ENCODE measurements at places on chromosomes 1 and 21.

- no peak for DNase-seq
Observed at GRCh38 chr1:8736927-8737326, 80.5 kb downstream of the RERE start.

DNA sequence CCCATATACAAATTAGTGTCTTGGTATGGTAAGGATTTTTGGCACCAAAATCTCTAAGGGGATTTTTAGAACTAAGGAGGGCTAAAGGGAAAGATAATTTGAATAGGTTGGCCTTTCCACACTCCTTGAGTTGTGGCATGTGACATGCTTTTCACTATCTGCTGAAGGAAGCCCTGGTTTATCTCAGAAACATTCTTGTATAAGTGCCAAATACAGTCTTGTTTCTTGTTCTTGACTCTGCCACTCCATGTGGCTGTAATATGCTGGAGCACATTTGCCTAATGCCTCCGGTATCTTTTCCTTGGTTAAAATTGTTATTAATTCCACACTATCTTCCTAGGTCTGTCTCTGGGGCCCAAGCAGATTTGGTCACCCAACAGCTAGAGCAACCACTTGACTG lies 457.0 kb downstream of the USP25 start:
- no peak for DNase-seq

DNA sequence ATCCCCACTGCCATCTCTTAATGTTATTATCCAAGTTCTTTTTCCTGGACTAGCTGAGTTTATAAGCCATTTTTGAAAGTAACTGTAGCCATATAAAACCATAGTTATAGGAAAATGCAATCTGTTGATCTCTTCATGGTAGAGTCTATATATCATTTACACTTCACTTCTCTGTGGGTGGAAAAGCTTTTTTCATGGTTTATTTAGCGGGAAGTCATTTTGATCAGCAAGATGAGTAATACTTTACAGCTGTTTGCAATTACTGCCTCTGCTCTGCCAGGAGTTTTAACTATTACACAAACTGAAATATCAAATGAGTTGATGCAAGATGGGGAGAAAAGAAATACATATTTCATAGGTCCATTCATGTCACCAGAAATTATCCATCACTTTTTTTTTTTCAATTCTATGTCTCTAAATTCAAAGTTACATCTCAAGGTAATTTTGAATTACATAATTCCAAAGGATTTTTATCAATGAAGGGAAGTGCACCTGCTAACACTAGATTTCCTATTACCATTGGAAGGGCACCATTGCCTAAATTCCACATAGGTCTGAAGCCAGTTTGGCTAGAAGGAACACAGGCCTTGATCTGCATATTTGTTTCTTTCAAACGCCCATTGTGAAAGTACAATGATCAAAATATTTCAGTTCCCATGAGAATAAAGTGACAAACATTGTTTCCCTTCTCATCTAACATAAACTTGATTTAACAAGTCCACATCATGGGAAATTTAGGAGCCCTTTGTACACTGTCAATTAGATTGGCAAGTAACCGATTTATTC lies 296.7 kb downstream of the ZNF326 start:
- DNase-seq = no peak

DNA sequence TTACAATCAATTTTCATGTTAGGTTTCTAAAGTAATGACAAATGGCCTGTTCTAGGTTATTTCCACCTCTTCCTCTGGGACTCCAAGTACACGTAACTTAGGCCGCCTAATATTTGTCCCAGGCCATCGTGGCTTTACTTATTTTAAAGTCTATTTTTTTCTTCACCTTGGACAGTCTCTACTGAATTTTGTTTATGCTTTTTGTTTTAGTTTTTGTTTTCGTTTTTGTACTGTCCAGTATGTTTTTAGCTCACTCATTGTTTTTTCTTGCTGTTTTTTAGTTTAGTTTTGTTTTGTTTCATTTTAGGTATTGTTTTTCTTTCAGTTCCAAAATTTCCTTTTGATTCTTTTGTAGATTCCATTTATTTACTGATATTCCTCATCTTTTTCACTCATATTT lies 187.7 kb upstream of the RNPC3 start:
- DNase-seq = no peak

DNA sequence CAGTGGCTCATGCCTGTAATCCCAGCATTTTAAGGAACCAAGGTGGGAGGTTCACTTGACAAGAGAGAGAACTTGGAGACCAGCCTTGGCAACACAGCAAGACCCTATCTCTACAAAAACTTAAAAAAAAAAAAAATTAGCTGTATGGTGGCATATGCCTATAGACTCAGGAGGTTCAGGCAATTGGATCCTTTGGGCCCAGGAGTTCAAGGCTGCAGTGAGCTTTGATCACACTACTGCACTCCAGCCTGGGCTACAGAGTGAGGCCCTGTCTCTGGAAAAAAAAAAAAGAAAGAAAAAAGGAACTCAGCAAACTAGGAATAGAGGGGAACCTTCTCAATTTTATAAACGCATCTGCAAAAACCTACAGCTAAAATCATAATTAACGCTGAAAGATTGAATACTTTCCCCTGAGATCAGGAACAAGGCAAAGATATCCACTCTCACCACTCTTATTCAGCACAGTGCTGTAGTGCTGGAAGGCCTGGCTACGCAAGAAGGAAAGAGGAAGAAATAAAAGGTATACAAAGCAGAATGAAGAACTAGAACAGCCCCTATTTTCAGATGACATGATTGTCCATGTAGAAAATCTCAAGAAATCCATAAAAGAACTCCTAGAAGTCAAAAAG lies 21.6 kb downstream of the HSF2BP start:
- no peak for DNase-seq

DNA sequence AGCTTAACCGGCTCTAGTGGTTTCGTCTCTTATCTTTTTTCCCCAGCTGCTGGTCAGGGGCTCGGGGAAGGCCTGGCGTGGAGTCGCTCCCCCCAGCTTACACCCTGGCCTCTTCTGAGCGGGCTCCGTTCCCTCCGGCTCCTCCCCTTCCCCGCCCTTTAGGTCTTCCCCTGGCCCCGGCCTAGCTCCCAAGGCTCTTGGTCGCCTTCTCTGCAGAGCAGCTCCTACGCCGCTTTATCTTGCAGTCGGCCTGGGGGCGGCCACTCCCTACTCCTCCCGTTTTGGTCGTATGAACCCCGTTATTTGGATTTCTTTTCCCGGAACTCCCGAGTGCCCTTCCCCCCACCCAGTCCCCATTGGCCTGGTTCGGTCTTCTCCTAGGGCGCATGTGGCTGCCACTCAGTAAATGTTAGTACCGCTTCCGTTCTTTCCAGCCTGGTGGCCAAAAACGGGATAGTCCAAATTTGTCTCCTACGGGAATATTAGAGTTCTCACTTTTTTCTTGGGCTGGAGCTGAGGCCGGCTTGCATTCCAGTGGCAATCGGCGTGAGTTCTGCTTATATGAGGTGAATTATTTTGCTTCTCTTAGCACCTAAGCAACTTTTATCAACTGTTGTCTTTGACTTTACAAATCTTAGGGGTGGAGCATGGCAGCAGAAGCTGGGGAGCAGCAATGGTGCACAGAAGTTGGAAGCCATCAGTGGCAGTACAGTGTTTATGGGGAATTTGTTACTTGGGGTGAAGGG lies 467 bp downstream of the THRAP3 start:
- DNase-seq = peak; percentile 37

DNA sequence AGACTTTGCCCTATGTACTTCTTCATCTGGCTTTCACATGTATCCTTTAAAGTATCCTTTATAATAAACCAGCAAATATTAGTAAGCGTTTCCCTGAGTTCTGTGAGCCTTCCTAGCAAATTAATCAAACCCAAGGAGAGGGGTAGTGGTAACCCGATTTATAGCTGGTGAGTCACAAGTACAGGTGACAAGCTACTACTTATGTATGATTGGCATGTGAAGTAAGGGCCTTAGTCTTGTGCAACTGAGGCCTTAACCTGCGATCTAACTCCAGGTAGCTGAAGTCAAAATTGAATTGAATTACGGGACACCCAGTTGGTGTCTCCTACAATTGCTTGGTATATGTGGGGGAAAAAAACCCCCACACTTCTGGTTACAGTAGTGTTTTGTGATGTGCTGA lies 26.0 kb downstream of the SLC16A1 start:
- no peak for DNase-seq

GRCh38 chr1:53074313-53075154 lies 12.5 kb downstream of the PODN start:
- DNase-seq = no peak

DNA sequence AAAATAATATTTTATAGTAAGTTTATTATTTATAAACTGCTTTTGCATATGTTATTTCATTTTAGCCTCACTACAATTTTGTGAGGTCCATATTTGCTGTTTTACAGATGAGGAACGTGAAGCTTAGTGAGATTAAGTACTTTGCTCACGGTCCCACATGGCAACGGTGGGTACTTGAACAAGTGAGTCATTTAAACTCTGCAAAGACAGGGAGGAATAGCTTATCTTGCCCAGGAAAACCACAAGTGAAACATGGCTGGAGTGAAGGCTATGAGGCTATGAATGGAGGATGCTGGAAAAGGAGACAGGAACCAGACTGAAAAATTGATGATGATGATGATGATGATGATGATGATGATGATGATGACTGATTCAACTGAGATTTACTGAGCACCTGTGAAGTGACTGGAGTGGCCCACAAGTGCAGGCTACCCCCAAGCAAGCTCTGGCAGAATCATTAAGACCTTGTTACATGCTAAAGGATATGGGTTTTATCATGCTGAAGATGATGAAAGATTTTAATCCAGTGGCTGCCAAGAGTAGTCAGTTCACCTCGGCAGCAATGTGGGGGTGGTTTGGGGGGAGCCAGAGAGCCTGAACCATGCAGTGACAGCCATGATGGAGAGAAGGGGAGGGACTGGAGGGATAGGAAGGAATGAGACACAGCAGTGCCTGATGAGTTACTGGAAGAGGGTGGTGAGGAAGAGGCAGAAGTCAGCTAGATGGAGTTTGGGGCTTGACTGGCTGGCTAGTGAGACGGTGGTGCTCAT lies 1.4 kb upstream of the ABCA4 start:
- no peak for DNase-seq

DNA sequence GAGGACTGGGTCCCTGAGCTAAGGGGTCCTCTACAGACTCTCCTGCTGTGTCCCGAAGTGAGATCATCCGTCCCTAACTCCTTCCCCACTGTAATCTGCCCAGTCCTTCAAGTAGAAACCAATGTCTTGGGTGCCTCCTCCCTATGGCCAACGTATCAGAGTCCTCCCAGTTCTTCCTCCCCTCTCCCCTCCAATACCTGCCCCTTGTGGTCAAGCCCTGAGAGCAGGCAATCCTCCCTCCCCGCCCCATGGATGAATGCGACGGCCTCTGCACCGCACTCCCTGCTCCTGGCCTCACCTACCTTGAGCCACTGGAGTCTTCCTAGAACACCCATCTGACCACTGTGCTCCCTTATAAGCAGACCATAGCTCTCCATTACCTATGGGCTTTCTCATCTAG lies 31.1 kb downstream of the HTR6 start:
- DNase-seq = no peak

GRCh38 chr1:151368393-151369301 lies 3.9 kb downstream of the SELENBP1 start:
- DNase-seq = no peak

DNA sequence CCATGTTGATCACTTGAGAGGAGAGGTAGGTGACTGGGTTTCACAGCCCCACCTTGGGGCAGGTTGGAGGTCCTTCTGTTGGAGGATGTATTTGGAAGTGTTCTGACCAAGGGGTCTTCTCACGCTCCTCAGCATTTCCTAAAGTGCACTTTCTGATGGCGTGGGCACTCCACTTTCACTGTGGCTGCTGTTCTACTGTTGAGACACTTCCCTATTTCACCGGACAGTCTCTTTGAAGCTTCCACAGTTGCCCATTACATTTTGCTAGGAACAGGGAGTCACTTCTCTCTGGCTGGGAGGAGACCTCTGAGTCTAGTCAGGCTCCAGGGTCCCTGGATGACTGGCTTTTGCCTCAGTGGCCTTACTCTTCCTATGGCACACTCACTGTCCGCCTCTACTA lies 180.0 kb upstream of the LMO4 start:
- no peak for DNase-seq

DNA sequence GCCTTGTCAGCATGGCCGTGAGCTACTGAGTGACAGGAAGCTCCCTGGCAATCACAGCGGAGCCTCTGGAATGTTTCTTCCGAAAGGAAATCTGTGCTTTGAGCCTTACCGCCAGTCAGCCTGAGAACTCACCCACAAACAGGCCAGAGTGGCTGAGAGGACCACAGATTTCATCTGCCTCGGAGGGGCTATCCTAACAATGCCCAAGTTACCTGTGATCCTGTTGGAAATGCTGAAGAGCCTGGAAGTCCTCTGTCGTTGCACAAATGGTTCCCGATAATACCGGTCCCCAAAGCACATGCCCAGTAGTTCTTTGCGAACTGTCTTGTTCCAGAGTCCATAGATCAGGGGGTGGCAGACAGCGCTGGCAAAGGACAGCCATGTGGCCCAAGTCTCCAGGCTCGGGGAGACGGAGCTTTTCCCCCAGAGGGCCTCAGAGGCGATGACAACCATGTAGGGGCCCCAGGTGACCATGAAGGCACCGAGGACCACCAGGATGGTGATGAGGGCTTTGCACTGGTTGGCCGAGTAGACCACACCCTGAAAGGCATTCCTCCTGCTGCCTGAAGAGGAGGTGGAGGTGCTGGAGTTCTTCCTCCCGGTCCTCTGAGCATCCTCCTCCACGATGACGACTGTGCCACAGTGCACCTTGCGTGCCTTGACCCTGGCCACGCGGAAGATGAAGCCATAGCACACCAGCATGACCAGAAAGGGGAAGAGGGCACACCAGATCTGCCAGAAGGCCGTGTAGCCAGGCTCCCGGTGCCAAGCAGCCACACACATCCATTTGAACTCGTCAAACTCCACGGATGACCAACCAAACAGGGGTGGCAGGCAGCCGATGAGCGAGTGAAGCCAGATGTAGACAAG lies 40.2 kb downstream of the GPR161 start:
- no peak for DNase-seq

GRCh38 chr21:45866551-45866950 lies 115.0 kb upstream of the COL6A1 start:
- no peak for DNase-seq

DNA sequence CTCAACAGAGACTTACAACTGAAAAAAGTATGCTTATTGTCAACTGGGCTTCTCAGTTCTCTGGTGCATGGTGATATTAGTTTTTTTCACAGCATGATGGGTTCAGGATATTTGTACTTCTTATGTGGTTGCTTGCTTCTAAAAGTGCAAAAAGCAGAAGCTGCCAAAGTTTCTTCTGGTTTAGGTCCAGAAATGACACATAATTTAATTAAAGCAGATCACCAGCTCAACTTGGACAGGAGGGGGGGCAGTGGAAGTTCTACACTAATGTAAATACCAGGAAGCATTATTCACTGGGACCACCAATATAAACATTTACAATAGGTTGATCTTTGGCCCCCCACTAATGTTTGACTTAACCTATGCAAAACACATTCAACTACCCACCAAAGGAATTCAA lies 354.8 kb upstream of the BRINP3 start:
- no peak for DNase-seq

DNA sequence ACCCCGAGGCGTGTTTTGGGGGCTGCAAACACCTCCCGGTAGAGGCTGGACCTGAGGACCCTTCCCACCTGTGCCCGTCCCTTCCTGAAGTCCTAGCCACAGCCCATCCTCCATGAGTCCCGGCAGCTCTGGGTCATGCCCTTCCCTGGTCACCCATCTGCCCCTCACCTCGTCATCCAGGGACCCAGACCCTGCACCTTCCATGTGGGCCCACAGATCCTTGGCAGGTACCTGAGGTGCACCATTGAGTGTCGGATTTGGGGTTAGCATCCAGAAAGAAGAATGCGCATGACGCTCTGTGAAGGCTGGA lies 6.8 kb downstream of the RNF187 start:
- no peak for DNase-seq

- no peak for DNase-seq
Observed at GRCh38 chr1:10762153-10762523, 34.3 kb downstream of the CASZ1 start.

GRCh38 chr1:242089911-242090310 lies 91.0 kb upstream of the MAP1LC3C start:
- DNase-seq = no peak

Data from SHP77 (cell line).